ENCODE measurements at places on chromosomes 4 and X.

DNA sequence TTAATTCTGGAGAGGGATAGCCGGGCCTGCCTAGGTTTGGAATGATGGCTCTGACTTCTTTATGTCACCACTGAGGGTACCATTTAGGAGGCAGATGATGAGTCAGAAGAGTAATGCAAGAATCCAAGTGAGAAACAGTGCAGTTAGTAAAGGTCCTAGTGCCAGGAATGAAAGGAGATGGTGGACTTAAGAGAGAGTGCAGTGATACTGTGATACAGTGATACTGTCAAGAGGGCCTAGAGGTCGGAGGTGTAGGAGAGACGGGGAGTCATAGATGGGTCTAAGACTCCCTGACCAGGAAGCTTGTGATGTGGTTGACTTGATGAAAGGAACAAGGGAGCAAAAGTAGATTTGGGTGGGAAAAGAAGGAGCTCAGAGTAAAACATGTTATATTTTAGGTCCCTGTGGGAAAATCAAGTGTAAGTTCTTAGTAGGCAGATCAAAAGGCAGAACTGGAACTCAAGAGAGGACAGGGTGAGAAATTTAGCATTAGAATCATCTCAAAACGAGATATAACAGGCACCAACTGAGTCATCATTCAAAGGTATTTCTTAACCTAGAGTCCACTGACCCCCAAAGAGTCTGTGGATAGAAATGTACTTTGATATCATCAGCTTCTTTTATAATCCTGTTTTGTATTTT is 85.0 kb downstream of the NFKB1 start:
- DNase-seq, result no peak

DNA sequence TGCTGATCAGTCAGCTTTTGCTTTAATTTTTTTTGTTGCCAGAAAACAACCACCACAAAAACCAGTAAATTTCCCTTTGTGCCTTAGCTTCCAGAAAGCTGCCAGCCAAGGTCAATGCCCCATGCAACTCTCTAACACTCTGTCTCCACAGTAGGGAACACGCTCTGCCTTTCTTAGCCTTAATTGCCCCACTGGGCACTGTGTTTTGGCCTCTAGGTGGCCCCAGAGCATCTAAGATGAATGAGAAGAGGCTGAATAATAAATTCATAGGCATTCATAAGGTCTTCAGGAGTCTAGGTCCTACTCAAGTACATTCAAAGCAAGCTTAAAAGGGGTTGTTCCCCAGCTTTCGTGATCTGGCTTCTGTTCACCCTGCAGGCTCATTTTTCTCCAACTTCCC is 57.7 kb upstream of the PASD1 start:
- DNase-seq, result no peak

- no peak for DNase-seq
Measured at GRCh38 chr4:142452161-142452855, 393.8 kb downstream of the INPP4B start.

GRCh38 chr4:86356425-86357210 is 3.2 kb downstream of the MAPK10 start:
- DNase-seq, result no peak

DNA sequence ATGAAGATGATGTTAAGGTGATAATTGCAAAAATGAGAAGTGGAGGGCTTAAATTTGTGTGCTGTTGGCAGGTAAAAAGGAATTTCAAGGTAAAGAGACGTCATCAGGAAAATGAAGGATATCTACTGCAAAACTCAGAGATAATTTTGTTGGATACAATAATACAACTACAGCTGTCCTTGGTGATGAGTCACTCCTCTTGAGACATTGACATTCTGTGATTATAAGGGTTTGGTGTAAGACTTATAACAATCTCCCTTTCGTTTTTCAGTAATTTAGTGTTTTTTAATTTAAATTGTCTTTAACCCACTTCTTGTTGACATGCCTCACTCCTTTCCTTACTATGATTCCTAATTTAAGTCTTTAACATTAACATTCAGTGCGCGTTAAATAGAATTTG is 1074.1 kb upstream of the SLIT2 start:
- no peak for DNase-seq

DNA sequence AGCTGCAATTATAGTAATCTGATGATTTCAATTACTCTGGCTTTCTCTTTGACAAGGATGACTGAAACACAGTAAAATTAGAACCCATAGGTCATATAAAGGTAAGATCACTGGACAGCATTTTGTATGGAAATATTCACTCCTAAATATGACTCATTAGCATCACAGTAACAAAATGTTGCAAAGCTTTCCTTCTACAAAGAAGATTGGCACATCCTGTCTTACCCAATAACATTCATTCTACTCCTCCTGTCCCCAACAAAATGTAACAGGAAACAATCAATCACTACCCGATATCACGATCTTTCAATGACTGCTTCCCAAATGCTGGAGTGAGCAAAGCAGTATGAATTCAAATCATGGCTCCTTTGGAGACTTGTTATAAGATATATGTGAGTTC is 95.3 kb downstream of the FANCB start:
- no peak for DNase-seq

DNA sequence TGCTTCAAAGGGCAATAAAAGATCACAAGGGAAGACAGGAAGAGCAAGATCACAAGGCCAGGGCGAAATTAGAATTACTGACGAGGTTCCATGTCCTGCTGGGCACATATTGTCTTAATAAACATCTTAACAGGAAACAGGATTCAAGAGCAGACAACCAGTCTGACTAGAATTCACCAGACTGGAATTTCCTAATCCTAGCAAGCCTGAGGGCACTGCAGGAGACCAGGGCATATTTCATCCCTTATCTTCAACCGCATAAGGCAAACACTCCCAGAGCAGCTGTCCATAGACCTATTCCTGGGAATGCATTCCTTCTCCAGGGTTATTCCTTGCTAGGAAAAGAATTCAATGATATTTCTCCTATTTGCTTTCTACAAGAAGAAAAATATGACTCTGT is 12.4 kb upstream of the TDO2 start:
- DNase-seq, result no peak

GRCh38 chr4:181582595-181582994 is 660.6 kb upstream of the TENM3 start:
- no peak for DNase-seq

GRCh38 chrX:6386837-6387236 is 148.1 kb downstream of the VCX3A start:
- no peak for DNase-seq

DNA sequence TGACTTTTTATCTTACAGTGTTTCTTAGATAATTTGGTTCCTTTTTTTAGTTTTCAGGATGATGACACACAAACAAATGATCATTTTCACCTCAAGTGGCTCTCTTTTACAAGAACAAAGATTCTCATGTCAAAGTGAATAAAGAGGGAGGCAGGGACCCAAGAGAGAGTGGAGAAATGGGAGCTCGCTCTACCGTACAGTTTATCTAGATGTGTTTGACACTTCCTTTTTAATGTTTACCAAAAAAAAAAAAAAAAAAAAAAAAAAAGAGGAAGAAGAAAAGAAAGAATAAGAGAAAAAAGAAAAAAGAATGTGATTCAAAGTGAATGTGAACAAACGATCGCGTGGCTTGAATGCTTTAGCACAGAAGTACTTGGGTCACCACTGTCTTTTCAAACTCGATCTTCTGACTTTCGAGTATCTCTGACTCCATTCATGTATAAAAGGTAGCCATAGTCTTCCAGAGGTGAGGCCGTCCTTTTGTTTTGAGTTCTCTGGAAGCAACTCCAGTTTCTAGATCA is 75.6 kb upstream of the GRXCR1 start:
- DNase-seq, result no peak

DNA sequence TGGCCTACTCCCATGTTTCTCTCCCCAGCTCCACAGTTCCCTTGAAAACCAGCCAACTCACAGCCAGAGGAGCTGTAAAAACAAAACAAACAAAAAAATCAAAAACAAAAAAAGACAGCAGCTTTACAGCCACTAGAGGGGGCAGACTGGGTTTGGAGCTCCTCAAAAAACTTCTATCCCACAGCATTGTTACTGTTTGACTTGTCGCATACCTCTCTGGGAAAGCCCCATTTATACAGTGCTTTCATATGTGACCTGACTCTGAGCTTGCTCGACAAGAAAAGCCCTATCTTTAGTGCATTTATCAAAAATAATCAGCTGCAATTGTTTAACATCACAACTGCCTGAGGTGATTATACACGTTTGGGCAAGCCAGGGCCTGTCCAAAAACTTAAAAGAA is 21.6 kb downstream of the TSPAN6 start:
- DNase-seq, result no peak

DNA sequence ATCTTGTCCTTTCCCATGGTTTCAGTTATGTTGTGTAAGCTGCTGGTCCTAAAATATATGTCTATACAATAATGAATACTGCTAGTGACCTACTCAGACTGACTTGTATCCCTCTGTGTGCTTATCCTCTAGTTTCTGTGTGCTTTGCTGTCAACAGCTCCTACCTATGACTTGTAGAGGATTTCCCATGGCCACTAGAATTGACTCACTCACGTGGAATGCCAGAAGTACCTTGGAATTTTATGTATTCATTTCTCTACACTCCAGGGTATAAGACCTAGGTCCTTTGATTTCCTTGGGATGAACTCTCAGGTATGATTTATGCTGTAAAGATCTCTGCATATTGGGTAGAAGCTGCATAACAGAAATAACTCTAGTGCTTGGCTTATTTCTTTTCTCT is 279.9 kb upstream of the SLIT2 start:
- no peak for DNase-seq

DNA sequence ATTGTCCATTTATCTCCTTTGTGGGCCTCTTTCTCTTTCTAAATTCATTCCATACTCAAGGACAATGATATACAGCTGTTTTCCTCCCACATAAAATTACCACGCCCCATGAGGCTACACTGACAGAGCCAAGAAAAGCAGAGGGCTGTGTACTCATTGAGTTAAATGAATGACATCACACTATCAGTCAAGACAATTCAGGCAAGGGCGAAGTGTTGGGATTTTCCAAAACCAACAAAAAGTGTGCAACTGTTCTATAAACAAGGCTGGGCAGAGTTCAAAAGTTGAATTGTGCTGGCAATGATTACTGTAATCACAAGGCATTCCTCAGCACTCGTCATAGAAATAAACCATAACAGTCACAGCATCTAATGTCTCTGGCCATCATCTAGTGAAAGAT is 799.6 kb upstream of the DIAPH2 start:
- no peak for DNase-seq

DNA sequence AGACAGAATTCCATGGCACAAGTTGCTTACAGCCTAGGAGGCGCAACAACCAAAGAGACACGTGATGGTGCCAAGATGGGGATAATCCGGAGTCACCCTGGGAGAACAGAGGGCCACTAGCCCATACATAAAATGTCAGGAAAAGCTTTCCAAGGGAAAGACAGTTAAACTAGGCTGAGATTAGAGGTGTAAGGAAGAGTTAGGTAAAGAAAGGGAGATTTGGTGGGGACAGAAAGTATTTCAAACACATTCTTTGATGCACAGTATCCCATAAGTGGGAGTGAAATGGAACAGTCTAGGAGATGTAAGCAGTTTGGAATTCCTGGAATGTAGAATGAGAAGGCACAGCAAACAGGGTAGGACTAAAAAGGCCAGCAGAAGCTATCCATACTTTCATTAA is 860.9 kb upstream of the LCORL start:
- DNase-seq, result no peak

DNA sequence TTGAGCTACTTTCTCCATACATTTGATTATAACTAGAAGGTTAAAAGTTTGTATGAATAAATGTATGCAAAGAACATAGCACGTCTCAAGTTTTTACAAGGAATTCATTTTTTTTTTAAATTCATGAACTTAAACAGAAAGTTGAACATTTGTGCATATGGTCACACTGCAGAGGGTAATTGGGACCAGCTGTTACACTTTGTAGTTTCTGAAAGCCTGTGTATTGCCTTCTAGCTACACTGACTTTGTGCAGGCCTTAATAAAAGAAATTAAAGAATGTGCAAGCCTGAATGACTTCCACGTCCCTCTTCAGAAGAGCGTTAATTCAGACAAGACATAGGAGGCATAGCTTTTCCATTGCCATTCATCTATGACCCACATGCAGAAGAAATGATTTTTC is 153.1 kb upstream of the PCDH18 start:
- DNase-seq, result no peak

DNA sequence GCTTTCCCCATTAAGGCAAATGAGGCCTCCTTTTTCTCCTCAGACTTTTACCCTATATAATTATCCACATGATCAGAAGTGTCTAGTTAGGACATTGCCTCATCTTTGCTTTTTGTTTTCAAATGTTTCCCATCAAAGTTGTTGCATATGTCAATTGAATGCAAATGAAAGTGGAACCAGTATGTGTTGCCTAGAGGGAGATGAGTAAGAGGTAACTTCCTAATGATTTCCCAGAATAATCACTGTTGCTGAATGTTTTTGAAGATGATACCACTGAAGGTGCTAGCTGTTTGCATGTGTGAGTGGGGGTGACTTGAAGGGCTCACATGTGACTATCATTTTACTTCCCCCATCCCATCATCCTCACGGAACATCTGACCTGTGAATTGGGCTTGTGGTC is 33.9 kb downstream of the PAK3 start:
- no peak for DNase-seq

GRCh38 chr4:90960433-90960832 is 833.2 kb downstream of the CCSER1 start:
- no peak for DNase-seq

GRCh38 chr4:162461952-162462351 is 298.2 kb upstream of the FSTL5 start:
- no peak for DNase-seq

Measured in stimulated activated CD8-positive, alpha-beta memory T cell treated with anti-CD3 and anti-CD28 coated beads, Interleukin-15, amount 100 ng/mL, for 1 hour (primary cell).